Activated T-helper 1 cell treated with anti-CD3 and anti-CD28 coated beads, Interleukin-12 subunit alpha, Interleukin-12 subunit beta, Interleukin-2, Interleukin-4 antibody, amounts not matched to agents 30 ng/mL and 10 ng/mL and 1 ng/mL, durations not matched to agents 14 hours and 24 hours and 36 hours (primary cell): ENCODE measurements at places on chromosomes 7 and 10.
A peak's percentile ranks its signal among the peaks of the same experiment; 100 is the strongest.

DNA sequence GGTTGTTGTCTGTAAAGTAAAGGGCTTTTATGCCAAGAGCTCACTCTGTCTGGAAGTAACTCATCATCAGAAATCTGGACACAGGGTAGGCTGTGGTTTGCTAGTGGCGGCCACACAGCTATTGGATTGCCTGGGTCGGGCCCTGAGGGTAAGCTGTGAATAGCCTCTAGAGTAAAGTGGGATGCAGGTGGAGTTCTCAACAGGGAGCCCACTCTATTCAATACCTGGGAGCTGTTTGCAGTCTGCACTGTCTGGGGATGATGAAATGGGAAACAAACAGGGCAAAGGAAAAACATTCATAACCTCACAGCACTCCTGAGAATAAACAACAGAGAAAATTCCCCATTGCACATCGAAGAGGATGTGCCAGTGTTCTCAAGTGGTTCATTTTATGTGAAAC, 582.6 kb downstream of the CALN1 start:
- no peak for DNase-seq

- no peak for DNase-seq
Observed at GRCh38 chr7:98394377-98394836, 6.5 kb downstream of the BAIAP2L1 start.

DNA sequence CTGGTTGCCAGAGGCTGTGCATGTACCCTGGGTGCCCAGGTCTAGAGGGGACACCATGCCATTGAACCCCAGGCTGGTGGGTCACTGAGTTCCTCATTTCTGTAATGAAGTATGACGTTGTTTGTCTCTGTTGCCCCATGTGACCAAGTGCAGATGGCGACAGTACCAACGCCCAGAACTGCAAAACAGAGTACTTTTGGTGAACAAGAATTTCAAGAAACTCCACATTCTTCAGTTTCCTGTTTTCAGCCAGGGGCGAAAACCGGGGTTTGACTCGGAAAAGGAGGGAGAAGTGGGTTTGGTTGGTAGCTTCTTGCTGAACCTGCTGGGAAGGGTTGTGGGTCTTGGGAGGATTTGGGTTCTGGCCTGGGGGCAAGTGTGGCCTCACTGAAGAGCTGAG, 18.2 kb downstream of the CYP17A1 start:
- DNase-seq: no peak

DNA sequence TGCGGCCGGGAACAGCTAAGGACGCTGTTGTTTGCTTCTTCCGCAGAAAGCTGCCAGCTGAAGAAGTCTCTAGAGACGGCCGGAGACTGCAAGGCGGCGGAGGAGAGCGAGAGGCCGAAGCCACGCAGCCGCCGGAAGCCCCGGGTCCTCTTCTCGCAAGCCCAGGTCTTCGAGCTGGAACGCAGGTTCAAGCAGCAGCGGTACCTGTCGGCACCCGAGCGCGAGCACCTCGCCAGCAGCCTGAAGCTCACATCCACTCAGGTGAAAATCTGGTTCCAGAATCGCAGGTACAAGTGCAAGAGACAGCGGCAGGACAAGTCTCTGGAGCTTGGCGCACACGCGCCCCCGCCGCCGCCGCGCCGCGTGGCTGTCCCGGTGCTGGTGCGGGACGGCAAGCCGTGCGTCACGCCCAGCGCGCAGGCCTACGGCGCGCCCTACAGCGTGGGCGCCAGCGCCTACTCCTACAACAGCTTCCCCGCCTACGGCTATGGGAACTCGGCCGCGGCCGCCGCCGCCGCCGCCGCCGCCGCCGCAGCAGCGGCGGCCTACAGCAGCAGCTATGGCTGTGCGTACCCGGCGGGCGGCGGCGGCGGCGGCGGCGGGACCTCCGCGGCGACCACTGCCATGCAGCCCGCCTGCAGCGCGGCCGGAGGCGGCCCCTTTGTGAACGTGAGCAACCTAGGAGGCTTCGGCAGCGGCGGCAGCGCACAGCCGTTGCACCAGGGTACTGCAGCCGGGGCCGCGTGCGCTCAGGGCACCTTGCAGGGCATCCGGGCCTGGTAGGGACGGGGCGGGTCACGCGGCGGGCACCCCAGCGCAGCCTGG, 2.4 kb downstream of the NKX2-3 start:
- peak; percentile 6 for DNase-seq

DNA sequence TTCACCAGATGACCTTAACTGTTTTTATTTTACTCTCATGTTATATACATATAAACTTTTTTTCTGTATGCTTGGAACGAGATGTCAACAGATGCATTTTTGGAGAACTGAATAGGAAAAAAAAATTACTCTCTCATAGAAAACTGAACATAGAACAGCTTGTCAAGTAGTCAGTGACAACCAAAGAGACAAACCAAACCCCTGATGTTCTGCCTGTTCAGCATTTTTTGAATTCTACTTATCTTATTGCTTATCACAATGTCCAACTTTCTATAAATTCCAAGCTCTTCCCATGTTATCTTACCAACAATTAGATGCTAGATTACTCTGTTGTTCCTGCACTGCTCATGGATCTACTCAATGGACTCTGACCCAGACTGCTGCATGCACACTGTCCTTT, 95.2 kb downstream of the VPS41 start:
- no peak for DNase-seq
